ENCODE measurements at places on chromosomes 6 and 20.

DNA sequence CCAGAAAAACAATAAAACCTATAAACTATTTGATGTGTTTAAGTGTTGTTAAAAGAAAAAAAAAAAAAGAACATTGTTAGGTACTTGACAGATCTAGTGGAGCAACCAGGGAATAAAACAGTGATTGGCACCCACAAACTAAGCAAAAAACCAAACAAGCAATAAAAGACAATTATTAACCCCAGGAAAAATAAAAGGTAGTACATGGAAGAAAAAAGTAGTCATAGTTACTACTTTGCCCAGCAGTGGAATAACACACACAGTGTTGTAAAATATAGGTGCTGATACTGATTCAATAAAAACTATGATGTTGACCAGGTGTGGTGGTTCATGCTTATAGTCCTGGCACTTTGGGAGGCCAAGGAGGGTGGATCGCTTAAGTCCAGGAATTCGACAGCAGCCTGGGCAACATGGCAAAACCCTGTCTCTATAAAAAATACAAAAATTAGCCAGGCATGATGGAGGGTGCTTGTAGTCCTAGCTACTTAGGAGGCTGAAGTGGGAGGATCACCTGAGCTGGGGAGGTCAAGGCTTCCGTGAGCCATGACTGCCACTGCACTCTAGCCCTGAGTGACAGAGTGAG lies 43.9 kb downstream of the PIGU start:
- DNase-seq, result no peak

- DNase-seq, result no peak
Observed at GRCh38 chr6:149328083-149328482, 10.6 kb downstream of the TAB2 start.

DNA sequence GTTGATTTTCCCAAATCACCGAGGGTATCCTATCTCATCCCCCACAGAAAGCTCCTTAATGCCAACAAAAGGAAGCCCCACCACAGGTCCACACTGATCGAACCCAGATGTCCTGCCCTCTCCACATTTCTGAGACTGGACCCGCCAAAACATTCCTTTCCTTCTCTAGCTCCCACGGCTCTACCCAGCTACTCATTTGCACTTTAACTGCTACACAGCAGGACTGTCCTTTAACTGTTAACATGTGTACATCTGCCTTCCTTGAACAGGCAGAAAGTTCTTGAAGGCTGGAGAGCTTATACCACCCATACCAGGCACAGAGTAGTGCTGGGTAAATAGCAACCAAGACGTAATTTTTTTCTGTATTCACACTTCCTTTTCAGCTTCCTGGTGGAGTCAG lies 68.6 kb downstream of the TRMT6 start:
- no peak for DNase-seq

DNA sequence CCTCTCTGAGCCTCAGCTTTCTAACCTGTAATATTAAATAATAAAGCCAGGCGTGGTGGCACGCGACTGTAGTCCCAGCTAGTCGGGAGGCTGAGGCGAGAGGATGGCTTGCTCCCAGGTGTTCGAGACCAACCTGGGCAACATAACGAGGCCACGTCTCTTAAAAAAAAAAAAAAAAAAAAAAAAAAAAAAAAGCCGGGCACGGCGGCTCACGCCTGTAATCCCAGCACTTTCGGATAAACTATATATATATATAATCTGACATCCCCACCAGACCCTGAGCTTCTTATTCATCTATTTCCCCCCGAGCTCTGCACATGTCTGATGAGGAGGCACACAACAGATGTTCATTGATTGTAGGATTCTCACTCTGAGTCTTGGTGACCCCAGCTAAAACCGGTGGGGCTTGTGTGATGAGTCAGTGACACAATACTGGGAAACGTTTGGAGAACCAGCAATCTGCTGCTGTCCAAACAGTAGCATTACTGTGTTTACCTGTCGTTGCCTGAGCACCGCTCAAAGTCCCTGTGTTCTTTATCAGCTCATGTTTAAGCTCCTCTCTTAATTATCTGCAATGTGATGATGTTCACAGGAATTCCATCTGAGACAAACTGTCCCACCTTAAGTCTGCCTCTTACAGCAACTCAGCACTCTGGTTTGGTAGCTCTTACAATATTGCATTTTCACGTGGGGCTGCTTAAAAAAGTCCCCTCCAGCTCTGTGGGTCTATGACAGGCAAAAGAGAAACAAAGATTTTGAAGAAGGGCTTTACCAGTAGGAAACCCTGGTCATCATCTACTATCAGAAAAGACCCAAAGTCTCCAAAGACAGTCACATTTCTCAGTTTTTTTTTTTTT lies 1.0 kb upstream of the SPATA2 start:
- DNase-seq, result no peak

DNA sequence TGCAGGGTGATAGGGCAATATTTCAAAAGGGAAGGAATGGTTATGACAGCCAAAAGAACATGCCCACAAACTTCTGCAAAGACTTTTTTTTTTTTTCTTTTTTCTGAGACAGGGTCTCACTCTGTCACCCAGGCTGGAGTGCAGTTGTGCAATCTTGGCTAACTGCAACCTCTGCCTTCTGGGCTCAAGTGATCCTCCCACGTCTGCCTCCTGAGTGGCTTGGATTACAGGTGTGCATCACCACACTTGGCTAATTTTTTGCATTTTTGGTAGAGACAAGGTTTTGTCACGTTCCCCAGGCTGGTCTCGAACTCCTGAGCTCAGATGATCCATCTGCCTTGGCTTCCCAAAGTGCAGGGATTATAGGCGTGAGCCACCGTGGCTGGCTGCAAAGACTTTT lies 117.6 kb upstream of the ADGRF1 start:
- no peak for DNase-seq

- no peak for DNase-seq
Observed at GRCh38 chr6:85372188-85372914, 77.5 kb upstream of the NT5E start.

GRCh38 chr6:107419733-107420132 lies 39.6 kb downstream of the PDSS2 start:
- no peak for DNase-seq
